ENCODE measurements at places on chromosomes 1 and 21.

GRCh38 chr21:29148530-29148929 is 18.1 kb downstream of the MAP3K7CL start:
- no peak for DNase-seq

DNA sequence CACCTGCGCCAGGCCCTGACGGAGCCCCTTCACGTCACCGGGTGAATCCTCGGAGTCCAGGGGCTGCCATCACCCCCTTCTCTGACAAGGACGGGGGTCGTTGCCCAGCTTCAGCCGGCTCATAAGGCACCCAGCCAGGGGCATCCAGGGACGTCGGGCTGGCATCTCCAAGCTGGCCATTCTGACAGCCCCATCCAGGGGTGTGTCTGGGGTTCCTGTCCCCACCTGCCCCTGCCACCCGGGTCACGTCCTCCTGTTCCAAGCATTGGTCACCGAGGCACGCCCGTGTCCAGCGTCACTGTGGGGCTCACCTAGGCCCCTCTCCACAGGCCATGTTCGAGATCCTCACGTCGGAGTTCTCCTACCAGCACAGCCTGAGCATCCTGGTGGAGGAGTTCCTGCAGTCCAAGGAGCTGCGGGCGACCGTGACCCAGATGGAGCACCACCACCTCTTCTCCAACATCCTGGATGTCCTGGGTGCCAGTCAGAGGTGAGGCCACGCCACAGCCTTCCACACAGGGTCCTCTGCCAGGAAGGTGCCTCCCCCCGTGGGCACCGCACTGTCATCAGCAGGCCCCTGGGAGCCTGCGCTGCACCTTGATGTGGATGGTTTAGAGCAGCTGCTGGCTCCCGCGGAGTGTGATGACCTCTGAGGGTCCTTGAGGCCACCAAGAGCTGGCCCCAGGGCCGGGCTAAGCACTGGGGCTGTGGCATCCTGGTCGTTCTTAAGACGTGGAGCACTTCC is 14.8 kb downstream of the ARHGEF16 start:
- no peak for DNase-seq

DNA sequence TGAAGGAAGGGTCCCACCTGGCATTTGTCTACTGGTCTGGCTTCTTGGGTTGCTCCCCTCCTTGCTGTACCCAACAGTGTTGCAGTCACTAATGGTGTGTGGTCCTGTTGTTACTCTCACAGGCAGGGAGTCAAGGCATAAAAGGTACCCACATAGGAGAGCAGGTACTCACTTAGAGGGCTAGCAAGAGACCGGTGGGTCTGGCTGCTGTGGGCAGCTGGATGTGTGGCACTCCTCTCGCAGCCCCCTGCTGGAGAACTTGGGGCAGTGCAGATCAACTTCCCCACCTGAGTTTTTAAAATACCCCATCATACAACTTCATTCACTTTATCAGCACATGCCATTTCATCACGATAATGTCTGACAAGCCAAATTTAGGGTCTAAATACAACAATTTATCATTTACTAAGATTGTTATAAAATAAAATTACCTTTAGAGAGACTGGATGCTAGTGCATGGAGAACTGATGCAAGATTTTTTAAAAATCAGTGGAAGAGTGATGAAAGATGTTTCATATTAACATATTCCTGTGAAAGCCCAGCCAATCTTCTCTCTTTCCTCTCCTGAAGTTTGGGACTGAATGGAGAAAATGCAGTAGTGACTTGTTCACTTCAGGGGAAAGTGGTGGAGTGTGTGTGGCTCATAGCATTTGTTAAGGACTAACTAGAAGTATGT is 42.8 kb downstream of the ACP6 start:
- DNase-seq = peak; percentile 38

- DNase-seq = no peak
Observed at GRCh38 chr21:9755611-9756010, 765.8 kb upstream of the TPTE start.

DNA sequence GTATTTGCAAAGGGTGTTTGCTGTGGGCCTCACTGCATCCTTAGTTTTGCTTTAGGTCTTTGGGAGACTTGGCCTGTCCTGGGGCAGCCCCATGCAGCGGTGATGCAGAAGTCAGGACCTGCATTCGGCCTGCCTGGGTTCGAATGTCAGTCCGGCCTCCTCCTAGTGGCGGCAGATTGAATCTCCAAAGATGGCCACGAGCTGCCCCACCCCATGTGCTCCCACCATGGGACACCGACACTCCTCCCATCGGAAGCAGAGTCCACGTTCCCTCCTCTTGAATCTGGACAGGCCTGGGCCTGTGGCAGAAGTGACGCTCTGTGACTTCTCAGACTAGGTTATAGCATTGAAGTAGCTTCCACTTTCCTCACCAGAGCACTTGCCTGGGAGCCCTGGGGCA is 16.3 kb upstream of the NPPB start:
- no peak for DNase-seq
